Stimulated activated CD8-positive, alpha-beta memory T cell treated with anti-CD3 and anti-CD28 coated beads, Interleukin-2, amount 100 ng/mL, for 1 hour (primary cell): ENCODE measurements at places on chromosomes 2 and 18.

DNA sequence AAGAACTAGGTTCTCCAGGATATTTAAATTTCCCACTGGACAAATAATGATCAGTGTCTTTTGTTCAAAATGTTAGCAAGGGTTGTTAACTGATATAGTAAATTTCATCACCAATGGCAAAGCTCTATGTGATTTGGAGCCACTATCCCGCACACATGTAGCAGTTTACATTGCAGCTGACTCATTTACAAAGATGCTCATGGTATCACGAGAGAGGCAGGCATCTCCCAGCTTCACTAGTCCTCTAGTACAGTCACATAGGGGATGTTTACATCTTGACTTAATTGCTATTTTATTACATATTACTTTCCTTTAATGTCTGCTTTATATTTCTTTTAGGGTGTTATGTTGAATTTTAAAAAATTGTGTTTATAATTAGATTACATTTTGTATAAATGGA lies 30.7 kb downstream of the KCNE4 start:
- no peak for DNase-seq

GRCh38 chr18:23668731-23669130 lies 6.0 kb upstream of the ANKRD29 start:
- no peak for DNase-seq

DNA sequence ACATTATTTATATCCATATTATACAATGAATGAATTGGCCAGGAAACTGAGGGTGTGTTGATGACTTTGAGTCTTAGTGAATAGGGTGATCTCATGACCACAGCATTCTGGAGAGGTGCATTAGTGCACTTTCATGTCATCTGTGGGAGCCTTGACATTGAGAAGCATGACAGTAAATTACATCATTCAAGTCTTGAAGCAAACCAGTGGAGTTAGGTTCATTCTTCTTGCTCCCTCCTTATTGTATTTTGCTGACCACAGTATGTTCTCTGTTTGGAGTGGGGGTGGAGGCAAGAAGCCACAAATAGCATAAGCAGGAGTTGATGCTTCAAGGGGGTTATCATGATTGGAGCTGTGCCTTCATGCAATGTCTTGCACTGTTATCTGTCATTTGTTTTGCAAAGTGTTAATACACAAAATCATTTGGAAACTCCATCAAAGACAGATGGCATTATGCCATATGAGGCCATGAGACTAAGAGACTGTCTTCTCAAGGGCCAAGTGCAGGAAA lies 680.2 kb downstream of the NYAP2 start:
- DNase-seq, result no peak

- DNase-seq, result no peak
Measured at GRCh38 chr2:190584980-190585661, 50.6 kb upstream of the NEMP2 start.

DNA sequence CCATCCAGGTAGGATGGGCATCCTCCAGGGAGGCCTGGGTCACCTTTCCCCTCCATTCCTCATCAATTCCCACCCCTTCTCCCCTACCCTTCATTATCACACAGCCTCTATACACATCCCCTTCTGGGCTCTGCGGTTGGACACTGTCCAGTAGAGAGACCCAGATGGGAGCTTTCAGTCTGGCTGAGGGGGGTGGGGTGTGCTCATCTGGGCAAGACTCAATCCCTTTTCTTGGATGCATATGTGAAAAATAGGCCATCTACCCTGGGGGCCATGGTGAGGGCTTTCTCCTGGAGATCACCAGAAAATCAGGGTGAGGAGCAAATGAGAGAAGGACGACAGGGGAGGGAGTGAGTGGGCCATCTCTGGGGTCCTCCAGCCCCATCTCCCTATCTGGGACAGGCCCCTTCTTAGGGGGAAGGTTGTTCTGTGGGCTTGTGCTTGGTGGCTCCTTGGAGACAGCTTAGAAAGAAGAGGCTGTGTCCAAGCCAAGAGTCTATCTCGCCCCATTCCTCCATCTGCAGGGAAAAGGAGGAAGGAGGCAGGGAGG lies 160.1 kb downstream of the DYSF start:
- no peak for DNase-seq

GRCh38 chr2:220341014-220341413 lies 713.6 kb downstream of the SLC4A3 start:
- no peak for DNase-seq

DNA sequence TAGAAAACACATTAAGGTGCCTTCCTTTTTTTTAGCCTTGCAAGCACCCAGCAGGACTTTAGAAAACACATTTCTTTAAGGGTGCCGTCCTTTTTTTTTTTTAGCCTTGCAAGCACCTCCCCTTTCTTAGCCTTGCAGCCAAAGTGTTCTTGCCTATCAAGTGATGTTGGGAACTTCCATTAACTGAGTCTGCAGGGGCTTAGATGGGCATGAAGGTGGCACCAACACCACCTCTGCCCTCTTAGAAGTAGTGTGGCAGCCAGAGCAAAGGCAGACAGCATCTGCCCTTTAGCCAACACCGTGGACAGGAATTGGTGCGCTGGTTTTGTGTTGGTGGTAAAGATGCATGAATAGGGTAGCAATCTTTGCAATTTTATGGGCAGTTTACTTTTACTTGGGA lies 211.6 kb upstream of the SP5 start:
- no peak for DNase-seq

DNA sequence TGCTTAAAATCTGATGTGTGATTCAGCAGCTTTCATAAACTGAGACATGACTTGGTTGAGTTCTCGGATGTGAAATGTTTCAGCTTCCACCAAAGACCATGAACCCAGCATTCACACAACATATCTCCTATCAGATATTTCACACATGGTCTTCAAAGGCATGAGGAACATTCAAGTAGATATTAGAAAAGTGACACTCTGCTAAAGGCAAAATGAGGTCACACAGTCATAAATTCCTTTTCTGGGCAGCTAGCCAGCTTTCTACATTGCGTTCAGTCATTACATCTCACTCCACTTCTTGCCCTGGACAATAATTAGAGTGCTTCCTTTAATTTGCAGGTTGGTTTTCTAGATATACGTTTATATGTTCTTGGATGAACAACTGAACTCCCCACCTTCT lies 96.7 kb downstream of the GAREM1 start:
- DNase-seq, result no peak

DNA sequence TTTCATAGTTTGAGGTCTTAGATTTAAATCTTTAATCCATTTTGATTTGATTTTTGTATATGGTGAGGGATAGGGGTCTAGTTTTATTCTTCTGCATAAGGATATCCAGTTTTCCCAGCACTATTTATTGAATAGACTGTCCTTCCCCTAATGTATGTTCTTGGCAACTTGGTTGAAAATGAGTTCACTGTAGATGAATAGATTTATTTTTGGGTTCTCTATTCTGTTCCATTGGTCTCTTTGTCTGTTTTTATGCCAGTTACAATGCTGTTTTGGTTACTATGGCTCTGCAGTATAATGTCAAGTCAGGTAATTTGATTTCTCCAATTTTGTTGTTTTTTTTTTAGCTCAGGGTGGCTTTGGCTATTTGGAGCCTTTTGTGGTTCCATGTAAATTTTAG lies 5.9 kb downstream of the FAM171B start:
- no peak for DNase-seq

DNA sequence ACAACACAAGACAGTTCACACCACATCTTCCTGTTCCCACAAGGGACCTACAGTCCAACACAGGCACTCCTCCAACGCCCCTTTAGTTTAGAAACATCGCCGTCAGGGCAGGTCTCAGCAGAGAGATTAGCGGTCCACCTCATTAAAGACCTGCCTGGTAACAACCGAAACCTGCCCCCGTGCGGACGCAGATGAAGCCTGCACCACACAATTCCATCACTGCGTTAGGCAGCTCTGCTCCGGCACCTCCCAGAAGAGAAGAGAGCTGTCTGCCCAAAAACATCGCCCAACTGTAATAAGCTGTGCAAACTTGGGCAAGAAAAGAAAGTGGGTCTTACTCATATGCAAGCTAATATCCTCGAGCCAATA lies 32.7 kb downstream of the ZNF516 start:
- DNase-seq, result no peak

- no peak for DNase-seq
Measured at GRCh38 chr18:48132797-48133655, 202.6 kb upstream of the SMAD2 start.

DNA sequence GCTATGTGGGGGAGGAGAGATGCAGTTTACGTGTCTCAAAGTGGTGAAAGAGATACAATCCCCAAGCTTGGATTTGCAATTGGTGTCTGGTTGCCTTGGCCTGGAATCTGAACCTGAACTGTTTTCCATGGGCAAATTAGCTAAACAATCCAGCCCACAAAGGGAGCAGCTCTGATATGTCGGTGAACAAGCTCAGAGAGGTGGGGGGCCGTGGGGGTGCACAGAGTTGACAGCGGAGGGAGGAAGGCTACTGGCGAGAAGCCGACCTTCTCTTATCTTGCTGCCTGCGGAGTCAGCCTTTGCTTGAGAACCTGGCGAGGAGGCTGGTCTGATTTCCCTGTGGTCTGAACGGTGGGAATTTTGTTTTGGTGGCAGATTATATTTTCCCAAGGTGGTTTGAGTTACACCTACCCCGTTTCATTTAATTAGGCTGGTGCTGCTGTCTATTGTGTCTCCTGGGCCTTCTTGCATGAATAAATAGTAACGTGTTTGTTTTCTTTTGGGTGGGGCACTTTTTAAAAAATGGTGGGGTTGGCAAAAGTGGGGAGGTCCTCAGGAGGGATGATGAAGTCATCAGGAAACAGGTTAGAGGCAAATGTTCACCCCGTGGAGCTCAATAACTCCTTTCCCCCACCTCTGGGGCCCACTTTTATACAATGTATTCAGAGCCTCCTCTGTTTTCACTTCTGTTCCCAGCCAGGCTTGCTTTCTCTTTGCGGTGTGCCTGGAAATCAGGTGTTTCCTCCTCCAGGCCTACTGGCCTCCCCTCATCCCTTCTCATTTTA lies 80.9 kb upstream of the IGFBP5 start:
- DNase-seq, result no peak

GRCh38 chr2:211144078-211144477 lies 587.7 kb downstream of the CPS1 start:
- DNase-seq, result no peak

DNA sequence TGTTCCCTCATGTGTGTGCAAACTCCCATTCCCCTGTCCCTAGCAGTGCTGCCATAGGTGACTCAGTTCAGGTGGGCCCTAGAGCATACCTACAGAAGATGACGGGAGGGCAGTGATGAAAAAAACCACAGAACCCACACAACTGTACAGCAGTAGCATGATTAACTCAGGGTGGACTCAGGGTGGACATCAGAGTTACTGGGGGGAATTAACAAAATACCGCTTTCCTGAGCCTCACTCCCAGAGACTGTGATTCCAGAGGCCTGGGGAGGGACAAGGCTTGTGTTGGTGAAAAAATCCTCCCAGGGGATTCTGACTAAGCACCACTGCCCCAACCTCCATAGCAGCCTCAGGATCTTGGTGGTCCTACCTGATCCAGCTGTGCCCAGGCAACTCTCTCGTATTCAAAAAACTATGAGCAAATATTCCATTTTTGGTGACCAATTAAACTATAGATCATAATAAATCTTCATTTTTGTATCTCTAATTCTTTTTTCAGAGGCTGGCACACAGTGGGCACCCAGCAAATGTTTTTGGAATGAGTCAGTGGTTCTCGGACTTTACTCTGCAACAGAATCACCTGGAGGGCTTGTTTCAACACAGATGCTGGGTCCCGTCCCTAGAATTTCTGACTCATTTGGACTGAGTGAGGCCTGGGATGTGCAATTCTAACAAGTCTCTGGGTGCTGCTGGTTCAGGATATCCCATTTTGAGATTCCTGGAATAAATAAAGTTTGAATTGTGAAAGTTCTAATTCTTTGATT lies 84.1 kb upstream of the NABP1 start:
- no peak for DNase-seq

- DNase-seq, result no peak
Measured at GRCh38 chr2:35526741-35527140, 828.8 kb upstream of the CRIM1 start.

GRCh38 chr2:199836943-199837342 lies 14.0 kb downstream of the FTCDNL1 start:
- DNase-seq, result no peak

DNA sequence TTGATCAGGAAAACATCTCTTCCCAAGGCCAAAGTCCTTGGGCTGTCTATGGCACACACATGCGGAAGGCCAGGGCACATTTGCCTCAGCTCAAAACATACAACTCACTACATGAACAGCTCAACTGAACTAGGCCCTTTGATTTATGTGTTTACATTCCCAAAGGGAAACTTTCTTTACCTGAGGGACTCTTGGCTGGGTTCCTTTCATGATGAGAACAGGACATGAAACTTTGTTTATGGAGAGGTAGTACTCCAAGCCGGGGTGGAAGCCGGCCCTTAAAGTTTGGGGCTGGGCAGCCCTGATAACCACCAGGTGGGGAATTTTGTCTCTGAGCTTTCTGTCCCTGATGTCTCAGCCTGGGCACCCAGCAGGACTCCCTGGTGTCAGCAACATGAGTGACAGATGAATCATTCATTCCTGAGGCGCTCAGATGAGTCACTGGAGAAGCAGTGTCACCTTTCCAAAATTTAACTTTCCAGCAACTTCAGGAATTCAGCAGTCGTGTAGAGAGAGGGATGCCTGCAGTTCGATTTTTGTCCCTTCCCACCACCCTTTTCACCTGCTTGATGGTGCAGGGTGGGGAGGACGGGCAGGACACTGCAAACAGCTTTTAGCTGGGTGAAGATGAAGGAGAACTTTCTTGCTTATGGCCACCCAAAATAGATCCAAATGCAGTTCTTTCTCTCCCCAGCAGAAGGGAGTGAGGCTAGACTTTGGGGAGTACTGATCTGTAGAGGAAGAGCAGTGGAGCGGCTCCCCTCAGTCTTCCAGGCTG lies 331.6 kb downstream of the DYSF start:
- no peak for DNase-seq

- DNase-seq, result no peak
Measured at GRCh38 chr2:38390947-38391346, 13.9 kb upstream of the ATL2 start.

- no peak for DNase-seq
Measured at GRCh38 chr2:100560216-100560830, 2.5 kb upstream of the PDCL3 start.

GRCh38 chr2:66058675-66059074 lies 376.2 kb upstream of the MEIS1 start:
- no peak for DNase-seq

- no peak for DNase-seq
Measured at GRCh38 chr2:46545015-46545839, 65.9 kb downstream of the TMEM247 start.

DNA sequence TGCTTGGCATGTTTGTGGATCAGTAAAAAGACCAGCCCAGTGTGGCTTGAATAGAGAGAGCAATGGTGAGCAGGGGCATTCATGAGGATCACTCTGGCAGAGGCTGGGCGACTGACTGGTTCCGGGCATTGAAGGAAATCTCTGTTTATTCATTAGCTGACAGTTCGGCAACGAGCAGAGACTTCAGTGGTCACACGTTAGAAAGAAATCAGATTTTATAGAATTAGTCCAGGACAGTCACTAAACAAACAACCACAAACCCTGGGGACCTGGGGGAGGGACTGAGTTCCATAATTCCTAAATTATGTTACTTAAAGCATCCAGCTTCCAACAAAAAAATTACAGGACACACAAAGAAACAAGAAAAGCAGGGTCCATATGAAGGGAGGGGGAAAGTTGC lies 72.5 kb downstream of the NOL10 start:
- no peak for DNase-seq

- DNase-seq, result no peak
Measured at GRCh38 chr2:154455866-154456265, 242.6 kb upstream of the KCNJ3 start.

GRCh38 chr2:149094217-149095015 lies 55.9 kb downstream of the LYPD6B start:
- DNase-seq, result no peak
